ENCODE measurements at places on chromosomes 1 and 21.

DNA sequence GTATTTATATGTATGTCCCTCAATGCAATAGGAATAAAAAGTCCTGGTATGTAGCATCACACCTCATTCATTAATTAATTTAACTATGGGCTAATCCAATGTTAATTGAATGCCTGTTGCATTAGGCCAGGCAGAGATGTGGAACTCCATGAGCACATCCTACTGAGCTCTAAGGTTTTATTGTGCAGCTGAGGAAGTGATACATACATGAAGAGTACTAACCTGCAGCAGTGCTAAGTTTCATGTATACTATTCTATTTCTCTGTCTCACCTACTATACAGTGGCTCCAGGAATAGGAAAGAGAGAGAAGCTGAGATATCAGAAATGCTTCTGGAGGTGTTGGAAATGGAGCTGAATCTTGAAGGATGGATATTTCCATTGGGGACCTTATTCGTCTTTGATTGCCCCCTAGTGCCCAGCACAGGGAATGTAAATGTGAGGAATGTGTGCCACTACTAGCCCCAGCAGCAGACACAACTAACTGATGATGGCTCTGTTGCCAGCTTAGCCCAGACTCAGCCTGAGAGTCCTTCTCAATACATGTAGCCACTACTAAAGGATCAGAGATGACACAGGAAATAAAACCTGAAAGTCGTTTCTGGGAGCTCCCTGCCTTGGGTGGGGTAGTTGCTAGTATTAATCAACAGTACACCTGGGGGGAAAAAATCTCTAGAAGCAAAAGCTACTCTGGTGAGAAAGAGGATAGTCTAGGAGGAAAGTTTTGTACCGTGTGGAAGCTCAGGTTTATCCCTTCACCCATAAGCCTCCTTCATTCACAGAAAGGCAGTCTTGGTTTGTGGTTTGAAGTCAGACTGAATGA, 173.3 kb upstream of the FOXD3 start:
- no peak for DNase-seq

DNA sequence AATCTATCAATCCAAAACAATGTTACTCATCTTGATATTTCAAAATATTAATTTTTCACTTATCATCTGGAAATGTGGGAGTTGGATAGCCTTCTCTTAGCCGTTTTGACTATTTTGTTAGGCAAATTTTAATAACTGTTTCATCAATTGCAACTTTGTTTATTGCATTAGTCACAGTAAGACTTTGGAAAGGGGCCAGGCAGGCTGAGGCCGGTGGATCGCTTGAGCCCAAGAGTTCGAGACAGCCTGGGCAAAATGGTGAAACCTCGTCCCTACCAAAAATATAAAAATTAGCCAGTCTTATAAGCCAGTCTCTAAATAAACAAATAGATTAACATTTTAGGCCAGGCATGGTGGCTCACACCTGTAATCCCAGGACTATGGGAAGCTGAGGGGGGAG, 113.0 kb upstream of the NR5A2 start:
- DNase-seq = no peak

DNA sequence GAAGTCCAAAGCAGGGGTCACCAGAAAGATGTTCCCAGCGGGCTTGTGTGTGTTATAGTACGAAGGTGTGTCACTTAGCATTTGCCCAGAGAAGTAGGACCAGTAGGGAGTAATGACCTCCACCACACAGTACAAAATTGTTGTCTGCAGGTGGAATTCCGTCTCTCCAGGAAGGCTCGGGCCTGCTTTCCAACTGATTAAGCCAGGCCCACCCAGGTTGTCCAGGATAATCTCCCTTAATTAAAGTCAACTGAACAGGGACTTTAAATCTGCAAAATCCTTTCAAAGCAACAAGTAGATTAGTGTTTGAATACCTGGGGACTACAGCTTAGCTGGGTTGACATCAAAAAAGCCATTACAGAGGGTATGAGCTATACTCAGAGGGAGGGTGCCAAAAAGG, 131.3 kb downstream of the BACH1 start:
- DNase-seq = no peak

GRCh38 chr1:202966006-202966898, 805 bp downstream of the CYB5R1 start:
- no peak for DNase-seq

GRCh38 chr1:4019606-4020331, 119.7 kb upstream of the C1orf174 start:
- no peak for DNase-seq

DNA sequence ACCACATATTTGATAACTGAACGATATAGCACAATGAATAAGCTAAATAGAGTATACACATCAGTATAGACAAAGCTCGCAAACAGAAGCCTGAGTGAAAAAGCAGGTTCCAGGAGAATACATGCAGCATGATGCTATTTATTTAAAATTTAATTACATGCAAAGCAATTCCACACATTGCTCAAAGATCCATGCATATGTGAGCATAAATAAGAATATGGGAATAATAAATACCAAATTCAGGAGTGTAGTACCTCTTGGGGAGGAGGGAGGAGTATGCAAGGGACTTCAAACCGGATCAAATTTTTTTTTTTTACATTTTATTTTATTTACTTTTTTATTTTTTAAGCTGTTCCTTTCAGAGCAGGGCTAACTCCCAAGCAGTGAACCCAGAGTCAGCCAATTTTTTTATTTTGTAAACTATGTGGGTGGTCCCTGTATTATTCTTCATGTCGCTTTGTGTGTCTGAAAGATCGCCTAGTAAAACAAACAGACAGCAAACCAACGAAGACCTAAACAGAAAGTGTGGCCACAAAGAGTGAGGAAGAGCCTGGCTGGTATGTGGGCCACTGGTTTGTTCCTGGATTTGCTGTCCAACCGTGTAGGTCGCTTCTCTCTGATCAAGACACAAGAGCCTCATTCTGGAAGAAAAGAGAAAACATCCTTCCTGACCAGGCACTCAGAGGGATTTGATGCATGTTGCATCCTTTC, 4.2 kb upstream of the SHISAL2A start:
- no peak for DNase-seq

DNA sequence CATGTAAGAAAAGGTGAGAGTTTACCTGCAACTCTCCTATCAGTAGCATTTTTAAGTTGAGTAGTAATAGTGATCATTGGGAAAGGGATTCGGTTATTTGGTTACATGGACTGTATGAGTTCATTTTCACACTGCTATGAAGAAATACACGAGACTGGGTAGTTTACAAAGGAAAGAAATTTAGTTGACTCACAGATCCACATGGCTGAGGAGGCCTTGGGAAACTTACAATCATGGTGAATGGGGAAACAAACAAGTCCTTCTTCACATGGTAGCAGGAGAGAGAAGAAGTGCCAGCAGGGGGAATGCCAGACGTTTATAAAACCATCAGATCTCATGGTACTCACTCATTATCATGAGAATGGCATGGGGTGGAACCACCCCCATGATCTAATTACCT, 59.3 kb upstream of the FBXO28 start:
- DNase-seq = no peak

GRCh38 chr1:208223136-208223535, 21.0 kb downstream of the PLXNA2 start:
- DNase-seq = no peak

All from activated naive CD4-positive, alpha-beta T cell (primary cell).